ENCODE measurements at places on chromosomes 13 and 19.

DNA sequence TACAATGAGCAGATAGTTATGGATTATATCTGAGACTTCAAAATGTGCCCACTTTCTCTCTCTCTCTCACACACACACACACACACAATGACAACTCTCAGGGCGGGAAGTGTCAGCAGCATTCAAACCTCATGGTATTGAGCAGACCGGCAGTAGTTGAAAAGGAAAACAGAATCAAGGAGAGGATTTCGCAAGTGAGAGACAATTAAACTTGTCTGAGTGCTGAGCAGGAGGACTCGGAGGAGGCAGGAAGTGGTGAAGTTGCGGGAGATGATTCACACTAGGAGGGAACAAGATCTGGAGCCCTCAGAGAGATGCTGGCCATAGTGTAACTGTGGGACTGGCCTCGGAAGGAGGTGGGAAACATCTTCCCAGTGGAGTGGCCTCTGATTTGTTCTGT is 353.1 kb downstream of the EFNB2 start:
- DNase-seq: no peak

DNA sequence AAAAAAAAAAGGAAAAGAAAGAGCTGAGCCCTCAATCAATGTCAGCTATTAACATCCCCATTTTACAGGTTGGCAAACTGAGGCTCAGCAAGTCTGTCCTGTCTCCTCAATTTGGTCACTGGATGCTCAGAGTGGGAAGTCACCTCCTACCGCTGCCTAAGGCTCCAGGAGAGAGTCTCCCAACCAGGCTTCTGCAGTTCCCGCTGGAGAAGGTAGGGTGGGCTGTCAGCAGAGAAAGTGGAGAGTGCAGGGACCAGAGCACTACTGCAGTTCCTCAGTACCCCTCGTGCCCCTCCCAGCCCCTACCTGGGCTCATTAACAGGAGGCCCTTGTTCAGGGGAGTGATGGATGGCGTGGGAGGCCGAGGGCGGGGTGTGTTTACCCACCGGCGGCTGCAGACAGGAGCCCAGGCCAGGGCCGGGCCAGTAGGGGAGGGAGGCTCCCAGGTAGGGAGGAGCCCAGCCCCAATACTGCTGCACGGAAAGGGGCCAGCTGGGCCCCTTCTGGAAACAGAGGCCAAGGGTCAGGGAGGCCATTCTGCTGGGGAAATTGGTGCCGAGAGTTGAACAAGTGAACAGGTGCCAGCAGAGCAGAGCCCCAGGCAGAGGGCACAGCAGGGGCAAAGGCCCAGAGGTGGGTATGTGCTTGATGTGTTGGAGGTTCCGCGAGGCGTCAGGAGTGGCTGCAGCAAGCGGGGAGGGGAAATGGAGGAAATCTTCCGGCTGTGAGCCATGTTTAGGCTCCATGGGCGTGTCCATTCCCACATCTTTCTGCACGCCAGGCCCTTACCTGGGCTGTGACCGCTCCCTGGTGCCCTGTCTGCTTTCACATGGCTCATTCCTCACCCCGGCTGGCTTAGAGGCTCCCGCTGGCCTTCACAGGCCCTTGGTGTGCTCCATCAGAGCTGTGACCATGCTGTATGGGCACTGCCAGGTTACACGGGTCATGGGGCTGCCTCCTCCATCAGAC is 7.6 kb upstream of the COMP start:
- no peak for DNase-seq

DNA sequence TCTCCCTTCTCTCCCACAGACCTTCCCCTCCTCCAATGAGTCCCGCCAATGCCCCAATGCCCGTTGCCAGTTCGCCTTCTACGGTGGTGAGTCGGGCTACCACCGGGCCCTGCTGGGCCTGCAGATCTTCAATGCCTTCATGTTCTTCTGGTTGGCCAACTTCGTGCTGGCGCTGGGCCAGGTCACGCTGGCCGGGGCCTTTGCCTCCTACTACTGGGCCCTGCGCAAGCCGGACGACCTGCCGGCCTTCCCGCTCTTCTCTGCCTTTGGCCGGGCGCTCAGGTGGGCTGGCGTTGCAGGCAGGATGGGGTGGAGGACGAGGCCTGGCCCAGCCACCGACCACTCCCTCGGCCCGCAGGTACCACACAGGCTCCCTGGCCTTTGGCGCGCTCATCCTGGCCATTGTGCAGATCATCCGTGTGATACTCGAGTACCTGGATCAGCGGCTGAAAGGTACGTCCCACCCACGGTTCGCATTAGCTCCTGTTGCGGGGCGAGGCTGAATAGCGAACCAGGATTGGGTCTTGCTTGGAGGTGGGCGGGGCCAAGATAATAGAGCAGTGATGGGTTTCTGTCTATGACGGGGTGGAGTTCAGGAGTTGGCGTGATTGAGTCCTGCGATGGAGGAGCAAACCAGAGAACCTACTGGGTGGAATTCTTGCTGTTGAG is 11.1 kb downstream of the SLC44A2 start:
- no peak for DNase-seq

GRCh38 chr13:40794414-40795368 is 5.3 kb downstream of the SLC25A15 start:
- DNase-seq: no peak

DNA sequence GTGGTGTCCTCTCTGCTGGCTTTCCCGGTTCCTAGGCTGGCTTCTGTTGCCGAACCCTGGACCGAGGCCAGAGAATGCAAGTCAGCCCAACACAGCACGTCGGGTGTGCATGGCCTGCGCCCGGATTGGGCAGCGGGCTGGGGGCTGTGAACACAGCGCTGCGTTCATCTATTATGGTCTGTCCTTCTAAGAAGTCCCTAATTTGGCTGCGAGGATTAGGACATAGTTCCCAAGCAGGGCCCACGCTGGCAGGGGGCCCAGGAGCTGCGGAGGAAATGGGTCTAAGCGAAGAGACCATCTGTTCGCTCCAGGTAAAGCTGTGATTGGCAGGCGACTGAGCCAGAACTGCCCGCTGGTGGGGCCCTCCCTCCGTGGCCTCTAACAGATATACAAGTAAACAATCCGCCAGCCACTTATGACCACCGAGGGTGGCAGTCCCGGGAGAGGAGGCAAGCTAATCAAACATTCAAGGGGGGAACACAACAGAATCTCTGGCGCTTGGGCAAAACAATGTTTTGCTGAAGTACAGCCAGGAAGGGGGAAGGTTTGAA is 6.0 kb downstream of the SYCE2 start:
- DNase-seq: peak; percentile 83

- DNase-seq: peak; percentile 35
Observed at GRCh38 chr13:81929988-81930387, 1589.1 kb upstream of the SPRY2 start.

DNA sequence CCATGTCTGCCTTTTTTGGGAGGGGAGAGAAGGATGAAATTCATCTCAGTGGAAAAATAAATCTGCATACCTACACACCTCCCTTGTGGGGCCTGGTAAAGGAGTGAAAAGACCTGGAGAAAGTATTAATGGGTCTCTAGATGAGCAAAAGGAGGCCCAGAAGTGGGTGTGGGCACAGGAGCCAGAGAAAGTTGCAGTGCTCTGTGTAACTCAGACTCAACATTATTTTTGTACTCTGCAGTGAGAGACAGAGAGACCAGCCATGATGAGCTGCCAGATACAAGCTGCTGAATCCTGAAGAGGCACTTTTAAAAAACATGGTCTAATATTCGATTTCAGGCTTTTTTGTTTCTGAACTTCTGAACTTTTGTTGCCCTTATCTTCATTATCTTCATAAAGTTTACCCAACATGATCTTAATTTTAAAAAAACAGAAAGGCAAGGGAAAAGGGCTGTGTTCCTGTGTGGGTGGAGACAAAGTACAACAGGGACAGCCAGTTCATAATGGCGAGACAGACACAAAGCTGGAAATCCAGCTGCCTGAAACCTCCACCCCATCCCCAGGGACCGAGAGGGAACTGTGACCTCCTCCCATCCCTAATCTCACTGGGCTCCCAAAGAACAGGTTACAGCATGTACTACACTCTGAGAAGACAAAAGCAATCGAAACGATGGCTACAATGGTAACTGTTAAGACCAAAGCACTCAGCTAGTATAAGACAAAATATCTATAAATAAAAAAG is 77.2 kb downstream of the KLF12 start:
- no peak for DNase-seq

GRCh38 chr19:34788074-34788473 is 15.1 kb upstream of the ZNF599 start:
- no peak for DNase-seq

- no peak for DNase-seq
Observed at GRCh38 chr13:79442221-79442620, 36.2 kb upstream of the RBM26 start.

DNA sequence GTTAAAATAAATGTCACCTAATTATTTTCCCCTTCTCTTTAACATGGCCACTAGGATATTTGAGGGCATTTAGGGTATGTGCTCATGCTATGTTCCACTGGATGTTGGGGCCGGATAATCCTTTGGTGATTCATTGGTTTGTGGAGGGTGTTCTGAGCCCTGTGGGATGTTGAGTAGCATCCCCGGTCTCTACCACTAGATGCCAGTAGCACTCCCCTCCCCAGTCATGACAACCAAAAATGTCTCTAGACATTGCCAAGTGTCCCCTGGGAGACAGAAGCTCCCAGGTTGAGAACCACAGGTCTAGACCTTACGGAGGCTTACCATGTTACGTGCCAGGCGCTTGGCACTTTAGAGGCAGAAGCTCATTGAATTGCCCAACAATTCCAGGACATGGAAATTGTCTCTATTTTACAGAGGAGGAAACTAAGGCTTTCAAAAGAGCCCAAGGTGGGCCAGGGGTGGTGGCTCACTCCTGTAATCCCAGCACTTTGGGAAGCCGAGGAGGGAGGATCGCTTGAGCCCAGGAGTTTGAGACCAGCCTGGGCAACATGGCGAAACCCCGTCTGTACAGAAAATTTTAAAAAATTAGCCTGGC is 14.1 kb downstream of the SHANK1 start:
- DNase-seq: no peak

- no peak for DNase-seq
Observed at GRCh38 chr19:32662186-32662585, 12.8 kb downstream of the ANKRD27 start.

DNA sequence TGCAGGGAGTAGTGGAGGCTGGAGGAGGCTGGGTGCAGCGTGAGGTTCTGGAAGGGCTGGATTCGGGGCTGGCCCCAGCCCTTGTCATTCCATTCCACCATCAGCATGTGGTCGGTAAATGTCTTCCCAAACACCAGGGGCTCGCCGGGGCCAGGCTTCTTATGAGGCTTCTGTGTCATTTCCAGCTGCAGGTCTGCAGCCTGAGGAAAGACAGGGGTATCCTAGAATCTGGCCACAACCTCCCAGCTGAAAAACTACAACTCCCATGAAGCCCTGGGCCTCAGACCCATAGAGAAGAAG is 4.4 kb downstream of the BCAT2 start:
- no peak for DNase-seq

DNA sequence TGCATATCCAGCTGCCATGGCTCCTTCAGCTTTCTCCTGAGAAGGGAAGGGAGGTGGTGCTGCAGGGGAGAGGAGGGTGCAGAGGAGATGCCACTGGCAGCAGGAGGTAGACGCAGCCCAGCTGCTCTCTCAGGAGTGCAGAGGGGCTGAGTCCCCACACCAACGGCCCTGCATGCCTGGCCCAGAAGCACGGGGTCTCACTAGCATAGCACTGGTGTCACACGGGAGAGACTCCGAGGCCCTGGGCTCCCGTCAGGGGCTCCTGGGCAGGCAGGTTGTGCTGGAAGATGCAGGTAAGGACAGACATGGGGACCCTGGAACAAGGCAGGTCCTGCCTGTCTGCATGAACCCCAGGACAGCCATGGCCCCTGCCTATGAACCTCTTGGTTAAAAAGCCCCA is 80.1 kb downstream of the C1QTNF9 start:
- no peak for DNase-seq

GRCh38 chr13:20658451-20659040 is 45.0 kb upstream of the IL17D start:
- no peak for DNase-seq

DNA sequence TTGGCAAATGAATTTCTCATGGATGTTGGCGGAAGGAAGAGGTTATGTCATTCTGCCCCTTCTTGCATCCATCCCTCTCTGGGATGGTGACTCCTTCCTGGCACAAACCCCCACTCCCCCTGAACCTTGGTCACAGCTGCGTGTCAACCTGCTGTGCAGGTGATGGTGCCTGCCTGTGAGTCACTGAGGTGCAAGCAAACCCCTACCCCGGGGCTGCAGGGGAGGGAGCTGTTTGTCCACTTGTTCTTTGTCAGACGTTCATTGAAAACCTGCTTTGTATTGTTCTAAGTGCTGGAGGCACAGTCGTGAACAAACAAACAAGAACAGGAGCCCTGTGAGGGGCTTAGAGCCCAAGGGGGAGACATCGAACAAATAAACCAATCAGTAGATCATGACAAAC is 2.0 kb upstream of the GAPDHS start:
- DNase-seq: no peak

DNA sequence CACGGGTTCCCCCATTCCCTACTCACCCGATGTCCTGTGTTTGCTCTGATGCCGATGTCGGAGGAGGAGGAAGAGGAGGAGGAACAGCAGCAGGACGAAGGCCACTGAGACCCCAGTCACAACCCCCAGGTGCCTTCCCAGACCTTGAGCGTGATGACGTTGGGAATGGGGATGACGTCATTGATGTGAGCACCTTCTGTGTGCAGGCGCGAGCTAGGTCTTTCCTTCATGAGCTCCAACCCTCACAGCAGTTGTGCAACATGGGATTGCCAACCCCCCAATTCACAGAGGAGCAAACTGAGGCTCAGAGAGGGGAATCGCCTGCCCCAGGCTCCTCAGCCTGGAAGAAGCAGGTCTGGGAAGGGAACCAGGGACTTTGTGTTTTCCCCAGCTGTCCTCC is 4.2 kb downstream of the LILRB5 start:
- DNase-seq: no peak

DNA sequence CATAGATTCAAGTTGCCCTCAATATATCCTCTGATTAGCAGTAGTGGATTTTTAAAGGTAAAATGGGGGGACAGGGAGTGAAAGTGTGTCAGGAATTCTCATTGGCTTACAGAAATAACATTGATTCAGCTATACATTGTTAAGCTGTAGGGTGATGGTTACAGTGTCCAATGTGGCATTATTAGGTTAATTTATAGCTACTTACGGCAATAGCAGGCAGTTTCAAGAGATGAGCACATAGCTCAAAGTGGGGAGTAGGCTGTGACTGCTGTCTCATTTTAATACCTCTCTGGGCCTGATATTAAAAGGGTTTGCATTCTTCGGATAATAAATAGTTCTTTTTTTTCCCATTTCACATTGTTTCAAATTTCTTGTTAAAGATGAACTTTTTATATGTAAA is 34.6 kb downstream of the PAN3 start:
- no peak for DNase-seq
